ENCODE measurements at places on chromosomes 3 and 15.

- DNase-seq: no peak
These were observed 13.1 kb upstream of the DUT start for GRCh38 chr15:48318131-48318530.

GRCh38 chr15:64634027-64634426 lies 141.4 kb downstream of the RBPMS2 start:
- no peak for DNase-seq

GRCh38 chr3:125125821-125126245 lies 70.0 kb upstream of the HEG1 start:
- peak; percentile 50 for DNase-seq

GRCh38 chr3:4830586-4830914 lies 148.7 kb upstream of the BHLHE40 start:
- no peak for DNase-seq

DNA sequence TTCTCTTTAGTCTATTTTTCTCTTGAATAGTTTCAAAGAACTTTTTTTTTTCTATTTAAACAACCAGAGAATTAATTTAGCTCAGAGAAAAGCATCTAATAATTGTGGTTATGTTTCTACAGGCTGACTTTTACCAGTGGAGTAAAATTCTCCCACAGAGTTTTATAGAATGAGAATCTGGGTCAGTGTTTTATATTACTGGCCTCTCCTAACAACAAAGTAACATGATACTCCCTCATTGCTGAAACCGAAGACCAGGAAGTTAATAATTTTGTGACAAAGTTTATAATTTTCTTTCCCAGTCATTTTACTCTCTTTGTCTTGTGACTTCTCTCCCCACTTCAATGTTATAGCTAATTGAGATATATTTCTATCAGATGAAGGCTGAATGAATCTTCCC lies 946.9 kb downstream of the EPHA3 start:
- no peak for DNase-seq

GRCh38 chr3:190058521-190059241 lies 62.0 kb downstream of the P3H2 start:
- DNase-seq: no peak

GRCh38 chr3:108133858-108134554 lies 43.2 kb upstream of the CD47 start:
- no peak for DNase-seq
